ENCODE measurements at places on chromosomes 5 and 9. TPM values are rescaled to one million over a fixed set of nuclear protein-coding genes. Genes with fewer than 3 reads are reported as not detected.

- no peak for DNase-seq
Observed at GRCh38 chr5:66255714-66256113, 111.6 kb downstream of the SREK1 start.

LRRC26 gene
- 1.0 TPM for total RNA-seq

ESM1 gene
- 0.68 TPM for total RNA-seq

IER5L gene
- 8.7 TPM for total RNA-seq

- DNase-seq: no peak
Observed at GRCh38 chr5:136793300-136793699, 428.0 kb upstream of the TRPC7 start.

GRCh38 chr5:111511174-111511830 lies 1.0 kb downstream of the STARD4 start:
- no peak for DNase-seq

ZDHHC21 gene
- total RNA-seq: 19.7 TPM

CTXN3 gene
- total RNA-seq: not detected

- no peak for DNase-seq
Observed at GRCh38 chr9:131554843-131555351, 9.6 kb downstream of the PRRT1B start.

DNA sequence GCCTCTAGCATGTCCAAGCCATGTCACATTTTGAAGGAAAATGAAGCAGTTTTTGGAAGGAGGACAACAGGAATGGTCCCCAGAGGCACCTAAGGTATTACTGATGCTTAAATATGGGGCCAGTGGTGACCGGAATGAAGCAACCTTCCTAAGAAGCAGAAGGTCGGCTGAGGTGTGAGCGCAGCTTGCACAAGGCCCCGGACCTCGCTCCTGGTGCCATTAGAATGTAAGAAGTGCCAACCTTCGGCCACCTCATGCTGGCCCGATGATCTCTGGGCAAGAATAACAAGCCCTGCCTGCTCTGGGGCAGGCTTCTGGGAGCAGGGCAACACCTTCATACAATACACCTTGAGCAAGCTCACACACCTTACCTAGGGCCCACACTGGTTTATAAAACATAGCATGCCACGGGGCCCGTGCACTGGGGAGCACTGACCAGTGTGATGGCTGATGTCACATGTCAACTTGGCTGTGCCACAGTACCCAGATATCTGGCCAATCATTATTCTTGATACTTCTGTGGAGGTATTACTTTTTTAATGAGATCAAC lies 21.9 kb downstream of the SEMA4D start:
- no peak for DNase-seq

DNA sequence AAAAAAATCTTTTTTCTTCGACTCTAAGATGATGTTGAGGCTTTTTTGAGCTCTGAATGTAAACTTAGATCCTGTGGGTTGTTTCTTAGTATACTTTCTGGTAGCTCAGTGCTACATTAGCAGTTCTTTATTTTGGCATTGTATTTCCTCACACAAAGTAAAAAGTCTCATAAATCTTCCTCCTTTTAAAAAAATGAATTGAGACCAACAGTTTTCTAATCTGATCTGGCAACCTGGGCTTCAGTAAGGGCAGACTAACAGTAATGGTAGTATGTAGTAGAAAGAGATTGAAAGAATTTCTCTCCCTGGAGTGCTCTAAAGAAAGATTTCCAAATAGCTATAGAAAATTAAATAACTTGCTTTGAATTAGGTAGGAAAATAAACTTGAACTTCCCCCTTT lies 31.4 kb downstream of the ZCCHC7 start:
- no peak for DNase-seq

DNA sequence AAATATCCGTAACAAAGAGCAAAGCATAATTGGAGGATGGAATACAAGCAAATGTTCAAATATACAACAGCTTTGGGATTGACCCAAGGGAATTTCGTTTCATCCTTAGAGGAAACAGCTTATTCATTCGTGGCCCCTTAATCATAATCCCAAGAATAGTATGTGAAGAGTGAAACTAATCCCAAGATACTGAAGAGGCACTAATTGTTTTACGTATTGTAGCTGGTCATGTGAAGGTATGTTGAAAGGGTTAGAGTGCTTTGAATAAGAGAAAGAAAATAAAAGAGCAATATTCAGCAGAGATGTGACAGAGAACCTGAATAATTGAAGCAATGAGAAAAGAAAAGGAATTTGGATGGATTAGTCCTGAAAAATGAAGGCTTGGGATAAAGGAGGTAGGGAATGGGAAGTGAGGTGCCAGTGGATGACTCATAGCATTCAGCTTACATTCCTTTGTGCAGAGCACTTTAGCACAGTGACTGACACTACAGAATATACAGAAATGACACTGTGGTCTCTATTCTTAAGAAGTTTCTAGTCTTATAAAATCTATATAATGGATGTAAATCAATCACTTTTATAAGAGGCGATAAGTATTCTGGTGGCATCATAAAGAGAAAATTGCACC lies 221.9 kb downstream of the TLR4 start:
- DNase-seq: no peak

DNA sequence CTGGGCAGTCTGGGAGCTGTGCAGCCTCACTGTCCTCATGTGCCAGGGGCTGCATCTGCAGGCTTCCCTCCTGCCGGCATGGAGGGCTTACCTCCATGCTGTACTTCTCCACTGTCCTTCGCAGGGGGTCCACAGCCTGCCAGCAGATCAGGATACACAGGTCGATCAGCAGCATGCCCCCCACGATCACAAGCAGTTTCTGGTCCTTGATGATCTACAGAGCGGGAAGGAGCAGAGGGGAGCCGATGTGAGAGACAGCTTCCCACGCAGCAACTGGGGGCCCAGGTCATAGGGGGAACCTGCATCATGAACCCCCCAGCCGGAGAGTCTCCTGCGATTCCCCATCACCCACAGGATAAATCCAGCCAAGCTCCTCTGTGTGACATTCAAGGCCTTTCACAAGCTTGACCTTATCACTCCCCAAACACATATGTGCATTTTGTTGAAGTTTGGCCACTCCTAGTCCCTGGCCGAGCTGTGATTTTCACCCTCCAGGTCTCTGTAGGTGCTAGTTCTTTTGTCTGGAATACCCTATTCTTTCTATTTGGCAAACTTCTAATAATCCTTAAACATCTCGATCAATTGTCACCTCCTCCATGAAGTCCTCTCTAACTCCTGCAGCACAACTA lies 107.3 kb upstream of the TBC1D2 start:
- DNase-seq: no peak

NANS gene
- 61.9 TPM for total RNA-seq

DNA sequence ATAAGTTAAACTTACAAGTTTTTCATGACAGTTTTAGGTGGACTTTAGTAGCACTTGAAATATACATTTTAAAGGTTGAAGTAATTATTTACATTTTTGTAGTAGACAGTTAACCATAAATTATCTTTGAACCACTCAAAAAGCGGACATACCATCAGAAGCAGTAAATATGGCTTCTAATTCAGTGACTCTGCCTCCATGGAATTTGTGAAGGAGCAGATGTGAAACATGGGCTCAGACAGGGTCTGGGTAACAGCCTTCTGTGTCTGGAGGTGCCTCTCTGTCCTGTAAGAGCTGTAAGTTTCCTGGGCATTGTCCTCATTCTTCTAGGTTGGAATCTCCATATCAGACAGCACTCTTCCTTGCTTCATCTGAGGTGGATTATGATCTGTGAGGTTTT lies 12.4 kb downstream of the RLN2 start:
- DNase-seq: no peak

DNA sequence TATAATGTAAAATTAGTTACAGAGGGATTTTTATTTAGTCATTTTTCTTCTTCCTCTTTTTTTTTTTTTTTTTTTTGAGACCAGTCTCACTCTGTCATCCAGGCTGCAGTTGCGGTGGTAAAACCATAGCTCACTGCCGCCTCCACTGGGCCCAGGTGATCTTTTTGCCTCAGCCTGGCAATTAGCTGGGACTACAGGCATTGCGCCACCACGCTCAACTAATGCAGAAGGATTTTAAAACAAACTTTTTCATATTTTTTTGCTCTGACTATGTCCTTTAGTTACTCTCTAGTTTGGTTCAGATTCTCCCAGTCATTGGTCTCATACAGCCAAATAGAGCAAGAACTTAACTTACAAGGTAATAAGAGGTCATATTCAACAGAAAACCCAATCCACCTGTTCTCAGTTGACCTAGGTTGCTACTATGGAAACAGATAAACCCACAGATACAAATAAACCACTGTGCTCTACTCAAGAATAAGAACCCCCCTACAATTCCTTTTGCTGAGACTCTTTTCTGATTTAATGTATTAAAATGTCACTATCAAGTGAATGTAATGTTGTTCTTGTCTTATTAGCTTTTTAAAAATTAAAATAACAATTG lies 50.1 kb upstream of the TTC39B start:
- DNase-seq: peak; percentile 61

SOX30 gene
- not detected for total RNA-seq

SLC1A3 gene
- total RNA-seq: 52.1 TPM

ANGPTL2 gene
- 11.4 TPM for total RNA-seq

DNA sequence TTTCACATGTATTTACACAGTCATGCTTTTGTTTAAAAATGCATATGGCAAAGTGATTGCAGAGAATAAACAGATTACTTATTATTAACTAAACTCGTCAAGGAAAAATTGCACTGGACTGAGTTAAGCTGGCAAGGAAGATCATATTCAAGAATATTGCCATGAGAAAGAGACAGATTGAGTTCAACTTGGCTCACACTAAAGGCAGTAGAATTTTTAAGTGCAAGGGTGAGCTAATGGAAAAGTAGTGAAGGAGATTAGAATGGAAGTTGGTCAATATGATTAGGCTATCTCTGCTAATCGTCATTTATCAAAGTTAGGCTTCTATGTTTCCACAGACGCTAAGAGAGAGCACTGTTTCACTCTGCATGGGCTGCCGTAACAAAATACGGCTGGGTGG lies 557.6 kb downstream of the PRR16 start:
- DNase-seq: no peak

- DNase-seq: no peak
Observed at GRCh38 chr5:4976902-4977301, 163.2 kb upstream of the ADAMTS16 start.

SPINK4 gene
- total RNA-seq: not detected

OR2Y1 gene
- total RNA-seq: not detected

Measured in lower lobe of right lung (tissue), 2 donors.